ENCODE measurements at places on chromosomes 16 and 17. TPM values are rescaled to one million over a fixed set of nuclear protein-coding genes. Genes with fewer than 3 reads are reported as not detected.

The FZD2 gene
- total RNA-seq: 35.0 TPM

The LGALS9 gene
- 0.91 TPM for total RNA-seq

The HBQ1 gene
- 6.9 TPM for total RNA-seq

The BRIP1 gene
- 4.6 TPM for total RNA-seq

The CD300LG gene
- total RNA-seq: not detected
